Stimulated activated CD8-positive, alpha-beta memory T cell treated with anti-CD3 and anti-CD28 coated beads, Interleukin-4, amount 100 ng/mL, for 24 hours (primary cell): ENCODE measurements at places on chromosomes 4 and X.

DNA sequence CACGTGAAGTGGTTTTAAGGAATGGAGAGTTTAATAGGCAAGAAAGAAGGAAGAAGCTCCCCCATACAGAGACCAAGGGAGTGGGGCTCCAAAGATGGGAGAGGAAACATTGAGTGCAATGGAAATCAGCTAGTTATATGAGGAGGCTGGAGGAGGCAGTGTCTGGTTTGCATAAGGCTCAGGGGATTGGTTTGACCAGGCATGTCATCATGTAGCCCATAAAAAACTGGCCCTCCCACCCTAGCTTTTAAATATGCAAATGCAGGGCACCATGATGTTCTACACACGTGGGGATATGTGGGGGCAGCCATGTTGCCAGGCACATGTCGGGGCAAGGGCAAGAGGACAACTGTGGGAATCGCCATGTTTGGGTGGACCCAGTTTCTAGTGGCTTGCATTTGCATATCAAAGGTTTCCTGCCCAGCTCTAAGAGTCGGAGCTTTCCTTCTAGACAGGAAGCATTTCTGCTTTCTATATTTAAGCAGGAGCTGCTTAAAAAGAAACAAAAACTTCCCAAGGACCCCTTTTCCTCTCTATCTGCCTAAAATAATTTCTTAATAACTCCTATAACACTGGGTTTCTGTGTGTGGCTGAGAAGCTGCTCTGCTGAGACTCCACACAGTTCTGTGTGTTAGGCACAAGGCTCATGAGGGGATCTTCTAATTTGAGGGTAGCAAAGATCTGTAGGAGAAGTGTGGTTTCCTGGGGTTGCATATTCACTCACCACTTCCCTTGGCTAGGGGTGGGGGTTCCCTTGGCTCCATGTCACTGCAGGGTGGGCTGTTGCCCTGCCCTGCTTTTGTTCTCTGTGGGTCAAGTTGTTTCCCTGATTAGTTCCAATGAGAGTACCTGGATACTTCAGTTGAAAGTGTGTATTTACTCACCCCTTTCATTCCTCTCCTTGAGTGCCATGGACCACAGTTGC, 113.5 kb downstream of the VSIG4 start:
- peak; percentile 25 for DNase-seq

DNA sequence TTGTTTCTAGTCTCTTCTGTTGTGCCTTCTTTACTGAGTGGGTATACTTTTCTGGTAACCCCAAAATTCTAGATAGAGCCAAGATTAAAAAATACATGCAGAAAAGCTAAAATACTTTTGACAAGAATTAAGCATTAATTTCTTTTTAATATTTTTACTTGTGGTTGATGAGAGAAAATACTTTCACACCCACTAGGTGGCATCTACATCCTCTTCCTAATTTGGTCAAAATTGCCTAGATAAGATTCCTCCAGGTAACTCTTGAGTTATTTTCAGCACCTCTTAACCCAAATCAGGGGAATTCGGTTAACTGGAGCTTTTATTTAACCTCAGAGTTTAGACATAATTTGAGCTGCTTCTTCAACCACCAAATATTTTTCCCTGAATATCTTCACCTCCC, 28.4 kb upstream of the COX7B2 start:
- DNase-seq, result no peak

DNA sequence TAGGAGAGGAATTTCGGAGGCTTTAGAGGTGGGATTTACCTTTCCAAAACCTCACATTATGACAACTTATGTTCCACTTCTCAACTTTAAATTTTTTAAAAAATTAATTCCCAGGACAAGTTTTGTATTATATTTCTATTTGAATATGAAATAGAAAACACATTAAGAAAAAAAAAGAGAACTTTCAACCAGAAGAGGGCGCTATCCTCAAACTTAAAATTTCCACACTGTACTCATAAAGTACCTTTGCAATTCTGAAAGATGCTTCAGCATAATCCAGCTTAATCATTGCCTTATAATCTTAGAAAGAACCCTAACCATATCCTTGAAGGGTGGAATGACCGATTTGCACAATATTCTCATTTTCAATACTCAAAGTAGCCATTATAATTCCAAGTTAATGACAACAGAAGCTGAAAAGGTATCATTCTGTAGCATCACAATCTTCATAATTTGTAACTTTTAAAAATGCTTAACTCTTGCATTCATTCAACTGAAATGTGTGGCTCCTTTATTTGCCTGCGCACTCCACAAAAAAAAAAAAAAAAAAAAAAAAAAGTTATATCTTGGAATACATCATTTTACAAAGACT, 158.0 kb downstream of the KCNIP4 start:
- no peak for DNase-seq

GRCh38 chr4:118787844-118788380, 48.0 kb downstream of the SEC24D start:
- no peak for DNase-seq

- no peak for DNase-seq
Measured at GRCh38 chrX:78119521-78120227, 15.6 kb downstream of the PGK1 start.

GRCh38 chr4:25722964-25723363, 67.3 kb downstream of the SLC34A2 start:
- DNase-seq, result no peak

- no peak for DNase-seq
Measured at GRCh38 chr4:163762741-163763140, 268.3 kb downstream of the TMA16 start.

DNA sequence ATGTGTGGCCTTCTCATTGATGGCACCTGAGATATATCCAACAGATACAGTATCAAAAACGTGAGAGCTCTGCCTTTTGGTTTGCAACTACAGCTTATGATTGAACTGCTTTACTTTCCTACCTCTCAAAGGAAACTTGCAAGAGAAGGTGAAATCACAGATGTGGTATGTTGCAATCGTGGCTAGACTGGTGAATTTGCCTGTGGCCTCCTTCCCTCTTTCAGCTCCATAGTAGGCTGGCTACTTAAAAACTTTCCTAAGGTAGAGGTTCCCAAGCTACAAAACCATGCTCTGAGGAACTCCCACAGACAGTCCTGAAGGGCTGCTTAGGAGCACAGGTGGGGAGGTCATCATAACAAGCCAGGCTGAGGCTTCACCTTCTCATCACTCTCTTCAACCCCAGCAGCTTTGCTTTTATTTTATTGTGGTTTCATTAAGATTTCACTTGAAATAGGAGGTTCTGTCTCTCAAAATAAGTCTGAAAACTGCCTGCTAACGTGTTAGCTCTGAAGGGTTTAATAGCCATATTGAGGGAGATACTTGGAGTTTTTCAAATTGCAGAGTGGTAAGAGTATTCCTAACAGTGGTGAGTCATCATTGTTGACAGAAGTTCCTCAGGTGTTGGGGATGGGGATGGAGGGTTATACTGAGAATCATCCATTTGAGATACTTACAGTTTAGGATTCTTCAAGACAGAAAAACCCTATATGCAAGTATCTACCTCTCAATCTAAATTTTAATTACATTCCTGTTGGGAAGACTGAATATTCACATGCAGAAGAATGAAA, 93.5 kb upstream of the UCP1 start:
- no peak for DNase-seq

GRCh38 chr4:6917461-6918271, 8.0 kb downstream of the TBC1D14 start:
- no peak for DNase-seq

- DNase-seq, result no peak
Measured at GRCh38 chr4:167210166-167210565, 24.1 kb downstream of the SPOCK3 start.

- DNase-seq, result no peak
Measured at GRCh38 chr4:166415749-166416148, 542.7 kb downstream of the TLL1 start.

- no peak for DNase-seq
Measured at GRCh38 chr4:107349266-107349665, 313.2 kb upstream of the DKK2 start.

DNA sequence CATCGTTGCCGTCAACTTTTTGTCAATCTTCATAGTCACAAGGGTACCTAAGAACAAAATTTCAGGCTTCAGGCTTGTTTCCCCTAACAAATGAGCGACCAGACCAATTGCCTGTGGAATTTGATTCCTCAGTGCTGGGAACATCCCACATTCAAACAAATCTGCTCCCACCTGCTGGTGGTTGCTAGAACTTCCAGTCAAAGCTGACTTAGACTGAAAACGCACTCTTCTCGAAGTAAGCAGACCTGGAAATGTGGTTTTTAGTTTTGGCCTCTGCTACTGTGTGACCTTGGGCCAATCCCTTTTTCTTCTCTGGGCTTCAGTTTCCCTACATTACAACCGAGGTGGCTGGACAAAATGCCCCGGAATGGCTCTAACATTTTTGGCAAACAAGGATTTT, 1.8 kb upstream of the GABRQ start:
- no peak for DNase-seq

DNA sequence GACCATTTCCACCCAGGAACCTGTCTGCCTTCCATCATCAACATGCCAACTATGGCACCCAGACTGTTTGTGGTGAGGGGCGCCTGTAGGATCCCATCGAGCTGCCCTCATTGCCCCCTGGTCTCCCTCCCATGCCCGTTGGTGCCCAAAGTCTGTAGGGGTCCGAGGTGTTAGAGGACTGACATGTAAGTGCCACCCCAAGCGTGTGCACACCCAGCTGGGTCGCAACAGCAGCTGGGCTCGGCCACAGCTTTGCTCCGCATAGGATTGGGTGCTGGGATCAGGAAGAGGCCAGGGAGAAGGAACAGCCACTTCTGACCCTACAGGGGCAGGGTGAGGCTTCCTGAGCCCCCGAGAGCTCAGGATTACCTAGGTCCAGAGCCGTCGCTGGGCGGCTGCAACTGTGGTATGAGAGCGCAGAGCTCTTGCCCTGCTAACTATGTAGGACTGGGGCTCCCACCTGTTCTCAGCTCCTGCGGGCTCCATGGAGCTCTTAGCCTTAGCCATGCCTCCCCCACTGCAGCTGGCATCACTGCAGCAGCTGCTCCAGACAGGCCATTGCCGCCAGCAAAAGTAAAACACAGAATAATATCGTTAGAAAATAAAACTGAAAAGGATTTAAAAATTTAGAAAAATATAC, 1160.3 kb downstream of the FSTL5 start:
- DNase-seq, result no peak

GRCh38 chr4:172007889-172008288, 194.7 kb downstream of the GALNTL6 start:
- no peak for DNase-seq

DNA sequence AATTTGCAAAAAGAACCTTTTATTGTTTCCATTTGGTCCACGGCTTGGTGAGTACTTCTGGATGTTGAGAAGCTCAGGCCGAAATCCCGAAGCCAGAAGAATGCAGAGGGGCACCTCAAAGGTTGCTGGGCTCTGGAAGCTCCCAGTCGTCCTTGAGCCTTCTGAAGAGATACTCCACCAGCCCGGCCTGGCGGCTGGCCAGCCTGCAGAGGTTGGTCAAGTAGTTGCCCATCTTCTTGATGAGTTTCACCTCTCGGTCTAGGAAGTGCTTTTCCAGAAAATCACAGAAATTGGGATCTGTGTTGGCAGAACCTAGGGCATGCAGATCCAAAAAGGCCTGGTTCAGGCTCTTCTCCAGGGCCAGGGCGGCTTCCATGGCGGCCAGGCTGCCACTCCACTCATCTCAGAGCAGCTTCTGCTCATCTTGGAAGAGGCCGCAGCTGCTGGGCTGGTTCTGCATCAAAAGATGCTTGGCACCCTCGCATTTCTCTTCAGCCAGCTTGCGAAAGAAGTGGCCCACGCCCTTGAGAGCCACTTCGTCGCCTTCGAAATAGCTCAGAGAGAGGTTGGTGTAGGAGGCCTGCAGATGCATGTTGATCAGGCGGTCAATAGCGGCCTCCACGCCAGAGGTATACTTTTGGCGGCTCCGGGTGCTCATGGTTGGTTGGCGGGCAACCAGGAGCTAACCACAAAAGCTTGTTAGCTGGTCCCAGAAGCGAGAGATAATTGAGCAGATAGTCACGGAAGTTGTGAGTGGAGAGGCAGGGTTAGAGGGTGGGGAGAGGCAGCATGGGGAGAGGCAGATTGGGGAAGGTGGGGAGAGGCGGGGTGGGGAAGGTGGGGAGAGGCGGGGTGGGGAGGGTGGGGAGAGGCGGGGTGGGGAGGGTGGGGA, 76.5 kb upstream of the TSPAN7 start:
- DNase-seq, result no peak

GRCh38 chr4:142307857-142308256, 538.2 kb downstream of the INPP4B start:
- no peak for DNase-seq
